AG04449 (cell line): ENCODE measurements at places on chromosomes 13 and 19.

DNA sequence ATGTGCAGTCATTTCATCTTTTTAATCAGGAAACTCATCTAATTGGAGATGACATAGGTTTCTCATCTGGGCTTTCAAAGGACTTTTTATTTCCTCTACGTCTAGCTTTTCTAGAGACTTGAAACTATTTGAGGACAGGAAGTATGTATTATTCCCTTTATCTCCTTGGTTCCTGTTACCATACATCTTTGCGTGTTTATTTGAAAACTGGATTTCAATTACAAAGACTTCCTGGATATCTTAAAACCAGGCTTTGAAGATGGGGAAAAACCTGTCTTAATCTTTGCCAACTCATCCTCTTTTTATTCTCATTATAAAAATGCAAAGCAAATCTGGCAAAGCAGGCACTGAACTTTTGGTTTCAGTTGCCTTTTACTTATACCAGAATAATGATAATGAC is 130.5 kb downstream of the LMO7 start:
- no peak for DNase-seq

- DNase-seq, result no peak
These were observed 21.0 kb downstream of the NLRP9 start for GRCh38 chr19:55717251-55717650.

GRCh38 chr13:106471957-106472543 is 63.4 kb downstream of the EFNB2 start:
- peak; percentile 62 for DNase-seq

- no peak for DNase-seq
These were observed 74.1 kb downstream of the SHISA2 start for GRCh38 chr13:25977671-25978070.

DNA sequence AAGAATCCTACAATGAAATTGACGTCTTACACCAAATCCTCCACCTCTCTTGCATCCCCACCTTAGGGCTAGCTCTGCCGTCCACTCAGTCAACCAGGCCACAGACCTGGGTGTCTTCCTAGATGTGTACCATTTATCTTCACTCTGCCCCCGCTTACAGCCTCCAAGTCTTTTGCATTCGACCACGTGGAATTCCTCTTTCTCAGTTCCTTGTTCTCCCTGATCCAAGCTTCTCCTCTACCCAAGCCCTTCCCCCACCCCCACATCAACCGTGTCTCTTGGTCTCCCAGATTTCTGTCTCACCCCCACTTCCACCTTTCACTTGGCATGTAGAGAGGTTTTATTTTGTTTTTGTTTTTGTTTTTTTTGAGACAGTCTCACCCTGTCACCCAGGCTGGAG is 1.2 kb upstream of the DMWD start:
- DNase-seq, result no peak

DNA sequence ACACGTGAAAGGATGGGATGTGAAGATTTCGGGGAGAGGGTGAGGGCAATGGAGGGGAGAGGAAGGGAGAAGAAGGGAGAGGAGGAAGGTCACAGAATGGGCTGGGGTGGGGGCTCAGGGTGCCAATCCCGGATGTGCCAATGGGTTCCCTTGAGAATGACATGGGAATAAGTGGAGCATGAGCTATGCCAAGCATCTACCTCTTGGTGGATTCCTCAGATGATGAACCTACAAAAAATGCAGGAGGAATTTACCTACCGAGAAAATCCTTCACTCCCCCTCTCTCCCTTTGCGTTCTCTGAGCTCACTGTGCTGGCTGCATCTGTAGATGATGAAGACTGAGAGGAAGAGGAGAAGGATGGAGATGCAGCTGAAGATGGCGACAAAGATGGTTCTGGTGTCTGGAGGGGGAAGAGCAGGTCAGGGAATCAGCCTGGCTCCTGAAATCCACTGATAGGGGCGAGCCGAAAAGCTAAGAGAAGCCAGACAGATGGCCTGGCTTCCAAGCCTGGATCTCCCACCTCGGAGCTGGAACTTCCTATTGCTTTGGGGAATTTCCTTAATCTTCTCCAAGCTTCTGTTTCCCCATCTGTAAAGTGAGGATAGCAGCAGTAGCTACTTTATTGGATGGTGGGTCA is 21.6 kb downstream of the VSTM1 start:
- no peak for DNase-seq

GRCh38 chr19:13781547-13781946 is 7.3 kb downstream of the C19orf53 start:
- no peak for DNase-seq

DNA sequence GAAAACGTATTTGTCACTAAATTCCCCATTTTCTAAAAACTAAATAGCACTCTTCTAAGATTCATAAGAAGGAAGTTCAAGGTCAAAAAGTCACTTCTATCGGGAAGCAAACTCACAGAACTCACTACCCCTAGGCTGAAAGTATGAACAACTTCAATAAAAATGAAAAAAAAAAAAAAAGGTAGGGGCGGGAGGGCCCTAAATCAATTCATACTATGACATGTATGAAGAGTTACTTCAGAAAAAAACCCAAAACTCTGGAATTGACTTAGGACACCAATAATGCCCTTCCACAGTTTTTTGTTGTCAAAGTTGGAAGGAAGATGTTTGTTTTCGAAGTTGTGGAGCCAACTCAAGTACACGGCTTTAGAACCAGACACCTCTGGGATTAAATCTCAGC is 1.1 kb downstream of the SUCLA2 start:
- no peak for DNase-seq

GRCh38 chr13:29111446-29111845 is 291.3 kb downstream of the MTUS2 start:
- no peak for DNase-seq

DNA sequence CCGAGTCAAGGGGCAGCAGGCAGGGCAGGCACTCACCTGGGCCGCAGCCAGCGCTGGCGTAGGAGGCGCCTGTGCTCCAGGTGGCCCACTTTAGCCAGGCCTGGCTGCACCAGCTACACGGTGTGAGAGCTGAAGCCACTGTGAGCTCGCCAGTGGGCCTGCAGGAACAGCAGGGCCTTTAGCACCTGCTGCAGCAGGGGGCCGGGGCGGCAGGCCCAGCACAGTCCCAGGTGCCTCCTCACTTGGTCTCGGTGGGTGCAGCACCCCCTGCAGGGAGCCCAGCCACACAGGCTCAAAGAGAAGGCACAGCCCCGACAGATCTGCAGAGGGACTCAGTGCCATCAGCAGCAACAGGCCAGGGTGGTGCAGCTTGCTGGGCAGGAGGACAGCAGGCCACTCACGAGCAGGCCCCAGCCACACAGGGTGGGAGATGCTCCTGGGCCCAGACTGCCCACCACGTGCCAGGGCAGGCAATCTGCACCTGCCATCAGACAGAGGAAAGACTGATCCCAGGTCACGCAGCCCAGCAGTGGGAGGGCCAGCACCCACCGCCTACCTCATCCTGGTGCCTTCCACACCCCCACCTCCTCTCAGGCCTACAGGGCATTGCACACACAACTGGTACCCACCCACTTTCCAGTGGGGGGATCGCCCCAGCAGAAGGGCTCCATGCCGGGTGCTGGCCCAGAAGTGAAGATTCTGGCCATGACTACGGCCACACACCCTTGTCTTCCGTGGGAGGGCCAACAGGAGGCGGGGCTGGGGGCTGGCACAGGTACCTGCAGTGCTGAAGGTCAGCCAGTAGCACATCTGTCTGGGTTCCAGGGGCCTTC is 15.8 kb downstream of the ARHGAP33 start:
- no peak for DNase-seq

DNA sequence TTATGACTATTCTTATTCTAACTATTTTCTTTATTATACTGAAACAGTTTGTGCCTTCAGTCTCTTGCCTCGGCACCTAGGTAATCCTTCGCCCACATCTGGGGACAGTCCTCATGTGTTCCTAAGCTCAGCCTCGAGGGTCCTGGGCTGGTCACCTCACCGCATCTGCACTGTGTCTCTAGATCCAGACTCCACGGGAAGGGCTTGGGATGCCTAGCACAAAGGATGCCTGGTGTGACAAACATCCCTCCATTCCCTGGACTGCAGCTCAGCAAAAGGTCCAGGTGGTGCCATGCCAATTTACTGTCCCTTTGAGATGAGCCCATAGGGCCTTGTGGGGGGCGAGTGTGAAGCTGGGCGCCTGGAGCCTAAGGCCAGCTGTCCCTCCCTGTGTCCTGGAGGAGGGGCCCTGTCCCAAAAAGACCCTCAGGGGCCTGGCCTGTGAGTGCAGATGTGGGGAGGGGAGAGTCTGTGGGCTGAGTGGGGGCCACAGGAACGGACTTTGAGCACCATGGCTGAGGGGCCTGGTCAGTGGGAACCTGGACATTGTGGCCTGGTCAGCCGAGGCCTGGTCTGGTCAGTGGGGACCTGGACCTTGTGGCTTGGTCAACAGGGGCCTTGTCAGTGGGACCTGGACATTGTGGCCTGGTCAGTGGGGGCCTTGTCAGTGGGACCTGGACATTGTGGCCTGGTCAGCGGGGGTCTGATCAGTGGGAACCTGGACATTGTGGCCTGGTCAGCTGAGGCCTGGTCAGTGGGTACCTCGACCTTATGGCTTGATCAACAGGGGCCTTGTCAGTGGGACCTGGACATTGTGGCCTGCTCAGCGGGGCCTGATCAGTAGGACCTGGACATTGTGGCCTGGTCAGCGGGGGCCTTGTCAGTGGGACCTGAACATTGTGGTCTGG is 45.1 kb upstream of the TPM4 start:
- DNase-seq, result no peak

- no peak for DNase-seq
These were observed 185.4 kb upstream of the CSNK1A1L start for GRCh38 chr13:37290716-37291505.

DNA sequence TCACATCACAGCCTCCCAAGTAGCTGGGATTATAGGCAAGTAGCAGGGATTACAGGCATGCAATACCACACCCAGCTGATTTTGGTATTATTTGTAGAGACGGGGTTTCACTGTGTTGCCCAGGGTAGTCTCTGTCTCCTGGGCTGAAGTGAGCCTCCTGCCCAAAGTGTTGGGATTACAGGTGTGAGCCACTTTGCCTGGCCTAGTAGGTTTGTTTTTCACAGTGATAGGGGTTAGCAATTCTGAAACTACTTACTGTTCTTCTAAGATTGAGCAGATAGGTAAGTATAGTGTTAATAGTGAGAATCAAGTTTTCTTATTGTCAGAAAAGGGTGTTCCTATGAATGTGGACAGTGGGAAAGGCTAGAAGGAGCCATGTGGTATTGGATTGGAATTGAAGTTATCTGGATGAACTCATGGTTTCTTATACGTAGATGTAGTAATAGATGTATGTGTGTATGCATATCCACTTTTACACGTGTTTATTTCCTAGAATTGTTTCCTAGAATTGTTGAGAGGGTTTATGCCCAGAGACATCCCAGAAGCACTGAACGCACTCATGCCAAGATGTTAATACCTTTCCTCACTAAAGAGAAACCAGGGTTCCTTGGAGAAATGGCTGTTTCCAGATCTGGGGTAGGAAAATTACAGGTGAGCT is 49.1 kb downstream of the SAE1 start:
- DNase-seq, result no peak

DNA sequence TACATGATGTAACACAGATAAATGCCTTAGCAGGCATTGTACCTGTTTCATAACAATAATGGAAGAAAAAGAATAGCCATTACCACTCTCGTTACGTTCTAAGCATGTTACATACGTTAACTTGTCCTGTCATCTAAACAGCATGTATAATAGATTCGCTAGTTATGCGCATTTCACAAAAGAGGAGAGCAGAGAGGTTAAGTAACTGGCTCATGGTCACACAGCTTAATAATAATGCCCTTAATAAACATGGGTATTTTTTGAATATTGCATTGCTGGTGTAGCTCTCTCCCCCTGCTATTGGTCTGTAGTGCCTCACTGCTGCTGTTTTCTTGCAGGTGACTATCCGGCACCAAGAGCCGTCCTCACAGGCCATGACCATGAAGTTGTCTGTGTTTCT is 188.3 kb upstream of the MAB21L1 start:
- no peak for DNase-seq

- DNase-seq, result no peak
These were observed 154.0 kb downstream of the COG6 start for GRCh38 chr13:39809466-39809865.
